Right atrium auricular region (tissue), 2 donors: ENCODE measurements at places on chromosomes 13 and 19. TPM values are rescaled to one million over a fixed set of nuclear protein-coding genes. Genes with fewer than 3 reads are reported as not detected.

The PTPRS gene
- total RNA-seq = 190 TPM

DNA sequence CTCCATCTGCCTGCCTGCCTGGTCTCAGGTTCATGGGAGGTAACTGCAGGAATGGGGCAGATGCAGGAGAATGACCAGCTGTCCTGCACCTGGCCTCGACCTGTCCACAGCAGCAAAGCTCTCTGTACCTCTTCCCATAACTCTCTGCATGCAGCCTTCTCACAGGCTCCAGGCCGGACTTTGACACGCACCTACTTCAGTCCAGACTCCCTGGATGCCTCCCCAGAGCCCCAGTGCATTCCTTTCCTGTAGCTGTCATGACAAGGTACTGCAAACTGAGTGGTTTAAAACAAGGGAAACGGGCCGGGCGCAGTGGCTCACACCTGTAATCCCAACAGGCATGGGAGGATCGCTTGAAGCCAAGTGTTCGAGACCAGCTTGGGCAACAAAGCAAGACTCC is 3.3 kb downstream of the NANOS2 start:
- no peak for DNase-seq

GRCh38 chr13:74795526-74795925 is 661.3 kb upstream of the KLF12 start:
- no peak for DNase-seq

The KLK3 gene
- total RNA-seq = not detected

The C5AR1 gene
- total RNA-seq = 14.3 TPM

DNA sequence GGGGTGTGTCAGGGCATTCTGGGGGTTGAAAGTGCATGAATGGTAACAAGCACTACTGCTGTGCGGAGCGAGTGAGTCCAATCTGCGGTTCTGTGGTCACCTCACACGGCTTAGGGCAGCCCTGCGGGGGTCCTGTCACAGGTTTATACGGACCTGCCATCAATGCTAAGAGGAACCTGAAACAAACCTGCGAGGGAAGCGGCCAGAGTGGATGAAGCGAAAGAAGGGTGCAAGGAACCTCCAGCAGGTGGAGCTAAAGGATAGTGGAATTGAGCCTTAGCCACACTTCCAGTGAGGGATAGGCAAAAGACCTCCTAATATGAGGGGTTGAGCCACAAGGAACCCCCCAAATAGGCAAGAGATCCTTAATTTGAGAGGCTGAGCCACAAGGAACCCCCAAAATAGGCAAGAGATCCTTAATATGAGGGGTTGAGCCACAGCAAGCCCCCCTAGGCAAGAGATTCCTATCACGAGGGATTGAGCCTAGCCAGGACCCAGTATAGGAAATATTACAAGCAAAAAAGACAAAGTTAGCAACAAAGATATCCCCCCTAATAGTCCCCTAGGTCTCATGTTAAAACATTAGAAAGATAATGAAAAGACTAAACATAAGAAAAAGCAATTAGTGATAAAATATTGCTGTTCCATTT is 6.3 kb upstream of the ZNF69 start:
- DNase-seq = peak; percentile 62

DNA sequence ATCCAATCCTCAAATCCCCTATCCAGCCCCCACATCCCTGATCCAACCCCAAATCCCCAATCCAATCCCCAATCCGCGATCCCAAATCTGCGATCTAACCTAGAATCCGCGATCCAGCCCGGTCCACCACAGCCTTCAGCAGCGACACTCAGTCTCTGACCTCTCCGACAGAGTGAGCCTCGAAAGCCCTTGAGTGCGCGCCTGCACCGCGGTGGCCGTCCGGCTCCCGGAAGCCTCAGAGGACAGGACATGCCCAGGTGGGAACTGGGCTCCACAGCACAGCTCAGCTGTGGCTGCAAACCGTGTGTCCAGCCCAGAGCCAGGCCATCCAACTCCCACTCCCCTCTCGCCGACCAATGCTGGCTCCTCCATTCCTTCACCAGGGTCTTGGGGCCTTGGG is 48.8 kb upstream of the C1QTNF9B start:
- DNase-seq = no peak

DNA sequence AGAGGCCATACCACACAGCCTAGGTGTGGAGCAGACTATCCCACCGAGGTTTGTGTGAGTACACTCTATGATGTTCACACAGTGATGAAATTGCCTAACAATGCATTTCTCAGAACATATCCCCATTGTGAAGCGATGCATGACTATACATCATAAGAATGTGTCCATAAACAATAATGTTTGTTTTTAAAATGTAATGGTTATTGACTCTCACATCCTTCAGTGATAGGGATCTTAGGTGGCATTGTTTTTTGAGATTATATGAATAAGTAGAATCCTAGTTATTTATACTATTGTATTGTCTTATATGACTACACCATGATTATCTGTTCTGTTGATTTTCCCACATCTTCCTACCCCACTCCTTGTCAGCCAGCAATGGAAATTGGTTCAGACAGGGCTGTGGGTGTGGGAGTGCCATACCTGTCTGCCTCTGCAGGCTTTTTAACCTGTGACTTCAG is 13.6 kb downstream of the CCNA1 start:
- no peak for DNase-seq

The SIGLEC6 gene
- 0.16 TPM for total RNA-seq

The NLRP11 gene
- not detected for total RNA-seq

The CYP2F1 gene
- not detected for total RNA-seq

The SLC25A41 gene
- total RNA-seq = not detected

DNA sequence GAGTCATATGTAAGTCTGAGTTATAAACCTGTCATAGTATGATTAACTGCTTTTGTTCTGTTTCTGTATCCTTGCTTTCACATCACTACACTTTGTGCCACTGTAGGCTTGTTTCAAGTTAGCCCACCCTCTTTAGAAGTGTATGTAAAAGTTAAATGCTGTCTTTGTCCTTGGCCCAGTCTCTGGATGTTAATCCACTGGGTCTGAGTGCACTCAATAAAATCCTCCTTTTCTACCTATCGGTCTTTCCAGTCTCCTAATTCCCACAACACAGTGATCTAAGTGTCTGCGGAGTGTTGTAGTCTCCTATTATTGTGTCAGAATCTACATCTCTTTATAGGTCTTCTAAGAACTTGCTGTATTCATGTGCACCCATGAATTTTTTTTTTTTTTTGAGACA is 14.1 kb downstream of the ZNF429 start:
- no peak for DNase-seq

DNA sequence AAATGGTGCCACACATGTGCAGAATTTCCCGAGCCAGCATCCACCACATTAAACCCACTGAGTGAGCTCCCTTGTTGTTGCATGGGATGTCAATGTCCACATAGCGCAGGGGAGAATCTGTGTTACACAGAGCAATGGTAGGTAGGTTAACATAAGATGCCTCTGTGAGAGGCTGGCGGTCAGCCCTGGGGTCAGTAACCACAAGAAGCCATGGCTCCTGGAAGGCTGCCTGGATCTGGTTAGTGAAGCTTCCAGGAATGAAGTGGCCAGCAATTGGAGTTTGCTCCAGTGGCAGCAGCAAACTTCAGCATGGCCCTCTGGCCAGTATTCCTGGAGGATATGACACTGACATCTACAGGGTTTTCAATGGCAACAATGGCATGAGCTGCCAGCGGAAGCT is 37.0 kb upstream of the PCDH9 start:
- DNase-seq = no peak

The CELF5 gene
- 0.08 TPM for total RNA-seq

GRCh38 chr13:42039457-42039945 is 8.9 kb upstream of the DGKH start:
- no peak for DNase-seq

The ERVK3-1 gene
- total RNA-seq = 32.6 TPM
